Mucosa of descending colon (tissue), 3 donors: ENCODE measurements at places on chromosomes 2 and 18. TPM values are rescaled to one million over a fixed set of nuclear protein-coding genes. Genes with fewer than 3 reads are reported as not detected.
A peak's percentile ranks its signal among the peaks of the same experiment; 100 is the strongest.

- no peak for DNase-seq
Observed at GRCh38 chr2:158269143-158269542, 167.5 kb downstream of the UPP2 start.

DNA sequence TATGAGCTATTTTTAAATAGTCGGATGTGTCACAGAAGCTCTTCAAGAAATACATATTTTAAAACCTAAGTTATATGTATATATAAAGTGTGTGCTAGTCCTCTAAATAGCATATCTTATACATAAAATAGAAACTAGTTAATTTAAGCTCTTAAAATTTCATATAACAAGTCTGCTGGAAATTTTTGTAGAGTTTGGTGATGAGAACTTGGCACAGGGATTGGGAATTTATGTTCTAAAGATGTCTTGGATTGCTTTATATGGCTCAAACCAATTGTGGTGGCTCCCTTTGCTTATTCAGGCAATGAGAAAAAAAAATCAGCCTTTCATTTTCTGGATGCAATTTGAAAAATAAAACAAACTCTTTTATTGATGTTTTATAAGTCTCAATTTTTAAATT lies 142.8 kb upstream of the KCNJ3 start:
- no peak for DNase-seq

- peak; percentile 8 for DNase-seq
Observed at GRCh38 chr2:8000870-8001269, 681.0 kb upstream of the ID2 start.

DNA sequence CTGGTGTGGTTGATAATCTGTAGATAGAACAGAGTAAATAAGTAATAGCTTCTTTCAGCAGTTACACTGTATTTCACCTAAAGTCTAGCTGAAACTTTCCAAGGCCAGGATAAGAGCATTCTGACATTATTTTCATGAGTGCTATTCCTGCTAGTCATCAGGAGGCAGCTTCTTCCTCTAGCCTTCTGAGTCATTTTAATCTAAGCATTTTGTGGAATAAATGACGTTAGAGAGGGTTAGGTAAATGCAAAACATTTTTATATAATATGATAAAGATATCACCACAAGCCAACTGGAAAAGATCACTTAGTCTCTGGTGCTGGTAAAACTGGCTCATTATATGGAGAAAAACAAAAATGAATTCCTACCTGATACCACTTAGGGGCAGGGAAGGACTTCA lies 138.5 kb downstream of the MEP1B start:
- DNase-seq, result no peak

- DNase-seq, result no peak
Observed at GRCh38 chr2:216370961-216371712, 1.1 kb downstream of the MARCHF4 start.

DNA sequence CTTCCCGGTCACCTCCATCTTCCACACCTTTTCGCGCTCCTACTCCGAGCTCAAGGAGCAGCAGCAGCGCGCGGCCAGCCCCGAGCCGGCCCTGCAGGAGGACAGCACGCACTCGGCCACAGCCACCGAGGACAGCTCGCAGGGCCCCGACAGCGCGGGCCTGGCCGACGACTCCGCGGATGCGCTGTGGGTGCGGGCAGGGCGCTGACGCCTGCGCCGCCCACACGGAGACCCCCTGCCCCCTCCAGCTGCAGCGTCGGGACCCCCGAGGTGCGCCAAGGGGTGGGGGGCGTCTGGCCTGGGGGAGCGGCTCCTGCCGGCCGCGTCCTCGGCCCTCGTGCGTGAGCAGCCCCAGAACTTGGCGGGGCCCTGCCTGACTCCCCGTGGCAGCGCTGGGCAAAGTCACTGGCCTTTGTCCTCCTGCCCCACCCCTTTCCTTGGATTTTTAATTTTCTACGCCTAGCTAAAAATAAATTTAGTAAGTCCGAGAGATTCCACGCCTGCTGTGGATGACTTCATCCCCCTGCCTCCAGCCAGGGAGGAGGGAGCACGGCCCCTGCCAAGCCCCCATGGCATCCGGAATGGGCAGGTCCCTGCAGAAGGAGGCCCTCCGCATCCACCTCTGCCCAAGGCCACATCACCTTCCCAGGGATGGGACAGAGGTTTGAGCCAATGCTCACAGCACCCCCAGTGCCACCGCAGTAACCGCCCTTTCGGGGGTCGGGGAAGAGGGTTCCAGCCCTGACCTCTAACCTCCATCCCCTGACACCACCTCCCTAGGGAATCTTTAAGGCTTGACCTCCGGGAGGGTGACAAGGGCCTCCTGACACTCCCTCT lies 51.6 kb downstream of the SLC66A2 start:
- DNase-seq, result no peak

Gene LAMA3
- total RNA-seq, result 62.0 TPM

Gene ALLC
- not detected for total RNA-seq

Gene COLEC12
- 2.4 TPM for total RNA-seq

Gene NAT8
- total RNA-seq, result 0.52 TPM

Gene DIPK1C
- 0.14 TPM for total RNA-seq
